ENCODE measurements at places on chromosomes 5 and 9.

DNA sequence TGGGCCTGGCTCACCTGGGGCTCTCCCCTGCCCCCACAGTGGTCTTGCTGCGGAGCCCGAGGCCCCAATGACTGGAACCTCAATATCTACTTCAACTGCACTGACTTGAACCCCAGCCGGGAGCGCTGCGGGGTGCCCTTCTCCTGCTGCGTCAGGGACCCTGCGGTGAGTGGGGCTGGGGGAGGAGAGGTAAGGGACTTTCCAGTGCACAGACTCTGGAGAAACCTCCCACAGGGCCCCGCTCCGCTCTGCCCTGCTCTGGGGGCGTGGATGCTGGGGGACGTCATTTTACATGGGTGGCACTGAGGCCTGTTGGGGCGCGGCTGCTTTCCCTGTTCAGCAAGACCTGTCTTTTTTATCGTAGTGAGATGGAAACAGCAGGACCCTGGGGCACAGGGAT, 7.6 kb downstream of the TSPAN17 start:
- DNase-seq, result no peak

DNA sequence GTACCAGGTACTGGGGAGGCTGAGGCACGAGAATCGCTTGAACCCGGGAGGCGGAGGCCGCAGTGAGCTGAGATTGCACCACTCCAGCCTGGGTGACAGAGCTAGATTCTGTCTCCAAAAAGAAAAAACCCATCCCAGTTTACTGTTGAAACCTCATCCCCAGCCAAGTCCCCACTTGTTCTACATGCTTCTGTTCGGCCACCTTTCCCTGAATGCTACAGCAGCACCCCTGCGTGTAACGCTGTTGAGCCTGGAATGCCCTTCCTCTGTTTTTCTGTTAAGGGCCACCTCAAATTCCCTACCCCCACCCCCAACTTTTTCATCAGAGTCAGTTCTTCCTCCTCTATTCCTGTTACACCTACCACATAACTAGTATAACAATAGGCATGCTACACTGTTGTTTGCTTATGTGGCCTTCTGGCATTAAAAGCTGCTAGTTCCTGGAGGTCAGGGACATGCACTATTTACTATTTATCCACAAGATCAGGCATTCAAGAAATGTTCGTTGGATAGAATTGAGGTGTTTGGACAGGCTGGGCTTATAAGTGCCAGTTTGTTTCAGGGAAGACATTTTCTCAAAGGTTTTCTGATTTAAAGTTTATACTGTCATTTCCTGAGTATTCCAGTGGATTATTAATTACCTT, 47.1 kb upstream of the C5orf47 start:
- DNase-seq, result no peak

DNA sequence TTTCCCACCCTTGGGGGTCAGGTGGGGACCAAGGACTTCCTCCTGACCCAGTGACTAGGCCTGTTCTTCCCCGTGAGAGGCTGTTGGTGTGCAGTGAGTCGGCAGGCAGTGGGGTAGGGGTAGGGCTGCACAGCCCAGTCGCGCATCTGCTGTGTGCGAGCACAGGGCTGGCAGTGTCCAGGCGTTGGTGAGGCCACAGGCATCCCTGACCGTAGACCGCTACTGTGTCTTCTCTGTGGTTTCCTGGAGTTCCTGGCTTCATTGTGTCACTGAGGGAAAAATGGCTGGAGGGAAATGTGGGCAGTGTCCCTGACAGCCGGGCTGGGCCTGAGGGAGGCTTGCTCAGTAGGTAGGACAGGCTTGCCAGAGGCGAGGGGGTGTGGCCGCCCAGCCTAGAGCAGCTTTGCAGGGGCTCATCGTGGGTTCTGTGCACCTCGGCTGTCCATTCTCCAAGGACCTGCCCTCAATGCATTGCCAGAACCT, 95.4 kb downstream of the CACNA1B start:
- no peak for DNase-seq

GRCh38 chr9:6302417-6302816, 25.8 kb upstream of the TPD52L3 start:
- no peak for DNase-seq

- no peak for DNase-seq
Observed at GRCh38 chr5:172303162-172303561, 19.6 kb upstream of the UBTD2 start.

GRCh38 chr9:94638335-94639060, 820 bp downstream of the FBP1 start:
- DNase-seq, result no peak

DNA sequence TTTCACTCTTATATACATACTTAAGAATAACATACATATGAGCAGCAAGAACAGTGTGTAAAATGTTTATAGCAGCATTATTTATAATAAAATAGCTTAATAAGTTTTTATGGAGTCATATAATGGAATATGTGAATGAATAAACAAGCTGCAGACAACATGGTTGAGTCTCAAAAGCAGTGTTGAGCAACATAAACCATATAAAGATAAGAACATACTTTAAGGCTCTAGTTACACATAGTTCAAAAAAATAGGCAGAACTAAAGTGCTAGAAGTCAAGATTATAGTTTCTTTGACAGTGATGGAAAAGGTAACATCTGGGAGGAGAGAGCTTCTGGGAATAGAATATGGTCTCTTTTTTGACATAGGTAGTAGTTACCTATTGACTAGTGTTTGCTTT, 53.7 kb upstream of the ADAMTS19 start:
- no peak for DNase-seq

DNA sequence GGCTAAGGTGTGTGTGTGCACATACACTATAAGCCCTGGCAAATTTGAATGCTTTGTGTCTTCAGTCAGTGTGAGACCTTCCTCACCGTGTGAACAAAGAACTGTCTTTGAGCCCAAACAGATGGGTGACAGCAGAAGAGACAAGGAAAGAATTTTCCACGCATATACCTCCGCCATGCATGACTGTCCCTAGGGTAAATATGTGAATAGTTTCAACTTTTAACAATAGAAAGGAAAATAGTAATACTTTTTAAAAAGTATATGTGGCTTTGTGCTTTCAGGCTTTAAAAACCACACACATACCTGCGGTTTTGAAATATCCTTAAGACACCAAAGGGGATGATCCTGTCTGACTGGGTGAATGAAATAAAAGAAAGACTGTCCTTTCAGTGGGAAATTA, 438.6 kb upstream of the MPDZ start:
- DNase-seq, result no peak

GRCh38 chr5:165227515-165227914, 1722.1 kb downstream of the MAT2B start:
- DNase-seq, result no peak

GRCh38 chr5:178150977-178151734, 2.5 kb downstream of the NHP2 start:
- DNase-seq, result no peak

GRCh38 chr9:123550797-123551196, 194.8 kb downstream of the CRB2 start:
- DNase-seq, result no peak

- DNase-seq, result no peak
Observed at GRCh38 chr9:96350866-96351265, 32.6 kb downstream of the SLC35D2 start.

DNA sequence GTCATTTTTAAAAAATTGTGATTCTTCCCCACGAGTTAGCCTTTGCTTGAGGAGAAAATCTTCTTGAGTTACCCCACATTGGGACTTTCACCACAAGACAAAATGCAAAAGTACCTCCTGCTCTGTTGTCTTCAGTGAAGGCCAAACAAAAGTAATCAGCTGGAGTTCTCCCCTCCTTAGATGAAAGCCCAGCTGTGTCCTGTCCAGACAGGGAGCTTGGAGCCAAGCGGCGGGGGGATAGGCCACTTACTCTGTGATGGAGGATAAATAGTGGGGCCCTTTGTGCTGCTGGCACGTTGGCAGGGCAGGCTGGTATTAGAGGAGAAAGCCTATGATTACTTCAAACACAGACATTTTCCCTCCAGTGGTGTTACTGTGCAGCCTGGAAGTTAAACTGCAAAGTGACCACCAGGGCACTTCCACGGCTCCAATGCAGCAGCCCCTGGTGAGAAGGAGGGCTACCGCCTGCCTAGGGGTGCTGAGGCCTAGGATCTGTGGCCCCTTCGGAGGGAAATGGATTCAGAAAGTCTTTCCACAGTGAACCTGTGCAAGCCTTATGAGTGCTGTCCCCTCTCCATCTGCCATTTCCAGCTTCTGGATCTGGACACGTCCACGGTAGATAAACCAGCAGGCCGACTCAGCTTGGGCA, 155.0 kb downstream of the TMEM167A start:
- no peak for DNase-seq

- no peak for DNase-seq
Observed at GRCh38 chr5:127518319-127518621, 830 bp downstream of the PRRC1 start.

- no peak for DNase-seq
Observed at GRCh38 chr5:138466125-138466899, 1.0 kb downstream of the EGR1 start.

GRCh38 chr5:38424148-38425060, 132.0 kb downstream of the LIFR start:
- no peak for DNase-seq

- DNase-seq, result no peak
Observed at GRCh38 chr5:94613583-94613982, 4.8 kb downstream of the KIAA0825 start.

DNA sequence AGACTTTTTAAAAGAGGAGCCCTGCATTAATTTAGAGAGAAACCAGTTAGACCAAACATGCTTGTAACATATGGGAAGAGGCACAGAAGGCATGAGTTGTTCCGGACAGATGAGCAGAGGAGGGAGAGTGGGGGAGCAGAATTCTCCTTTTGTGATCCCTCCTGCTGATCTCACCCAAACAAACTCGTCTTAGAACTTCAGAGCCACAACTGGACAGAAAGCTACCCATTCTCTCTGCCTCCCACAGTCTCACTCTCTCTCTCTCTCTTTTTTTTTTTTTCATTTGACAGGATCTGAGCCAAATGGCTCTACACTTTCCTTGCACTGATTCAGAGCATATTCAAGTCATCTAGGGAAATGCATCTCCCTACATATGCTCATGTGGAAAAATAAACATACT, 196.0 kb upstream of the PAPPA start:
- no peak for DNase-seq

DNA sequence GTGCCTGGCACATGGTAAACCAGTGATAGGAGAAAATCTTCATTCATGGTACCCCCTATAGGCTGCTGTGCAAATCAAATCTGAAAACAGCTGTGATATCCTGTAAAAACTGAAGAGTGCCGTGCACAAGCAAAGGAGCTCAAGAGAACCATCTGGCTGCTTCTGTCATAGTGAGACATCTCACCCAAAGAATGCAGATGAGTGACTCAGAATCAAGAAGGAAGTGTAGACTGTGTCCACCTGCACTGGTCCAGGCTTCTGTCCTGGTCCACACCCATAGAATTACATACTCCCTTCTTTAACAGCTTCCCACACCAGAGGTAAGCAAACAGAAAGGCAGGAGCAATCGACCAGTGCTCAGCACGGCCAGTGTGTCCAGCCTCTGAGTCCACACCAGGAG, 195.9 kb downstream of the ASTN2 start:
- DNase-seq, result no peak

GRCh38 chr5:9151684-9152427, 394.0 kb downstream of the SEMA5A start:
- DNase-seq, result no peak

- DNase-seq, result no peak
Observed at GRCh38 chr9:135858491-135859185, 48.7 kb downstream of the CAMSAP1 start.

GRCh38 chr9:69056191-69056815, 20.8 kb downstream of the FXN start:
- DNase-seq, result no peak

DNA sequence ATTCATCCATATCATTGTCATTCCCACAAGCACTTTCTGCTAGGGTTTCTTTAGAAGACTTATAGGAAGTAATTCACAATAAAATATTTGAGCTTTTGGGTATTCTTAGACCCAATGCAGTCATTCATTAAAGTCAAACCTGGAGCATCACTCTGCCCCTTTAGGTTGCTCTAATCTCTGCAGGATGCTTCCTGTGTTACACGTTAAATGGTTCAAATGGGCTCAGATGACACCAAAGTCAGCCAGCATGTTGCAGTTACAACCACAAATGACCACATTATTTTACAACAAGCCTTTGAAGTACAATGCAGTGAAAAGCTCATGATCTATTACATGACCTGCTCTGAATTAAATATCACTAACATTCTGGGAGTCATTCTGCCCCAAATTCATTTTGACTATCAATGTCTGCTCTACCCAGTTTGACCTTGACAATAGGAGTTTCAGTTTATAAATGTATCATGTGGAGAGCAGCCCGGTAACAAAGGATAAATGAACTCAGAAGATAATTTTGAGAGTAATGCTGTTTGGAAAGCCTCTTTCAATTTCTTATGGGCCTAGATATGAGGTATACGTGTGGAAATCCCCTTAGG, 668.6 kb upstream of the DMAC1 start:
- no peak for DNase-seq

GRCh38 chr9:78900500-78900899, 603.6 kb downstream of the PSAT1 start:
- no peak for DNase-seq

- no peak for DNase-seq
Observed at GRCh38 chr5:87755360-87755759, 342.6 kb upstream of the CCNH start.

DNA sequence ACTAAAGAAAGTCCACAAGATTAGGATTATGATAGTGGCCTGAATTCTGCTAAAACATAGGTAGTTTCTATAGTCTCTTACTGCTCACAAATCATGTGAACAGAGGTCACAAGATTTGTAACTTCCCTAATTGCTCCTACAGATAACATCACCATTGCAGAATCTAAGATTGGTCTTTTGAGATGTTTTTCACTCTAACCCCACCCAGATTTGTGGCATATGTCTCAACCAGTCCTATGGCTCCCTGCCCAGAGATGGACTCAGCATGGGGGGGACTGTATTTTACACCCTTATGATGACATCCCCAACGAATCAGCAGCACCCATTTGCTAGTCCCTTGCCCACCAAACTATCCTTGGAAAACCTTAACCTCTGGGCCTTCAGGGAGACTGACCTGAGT, 1046.2 kb downstream of the CDH12 start:
- no peak for DNase-seq

DNA sequence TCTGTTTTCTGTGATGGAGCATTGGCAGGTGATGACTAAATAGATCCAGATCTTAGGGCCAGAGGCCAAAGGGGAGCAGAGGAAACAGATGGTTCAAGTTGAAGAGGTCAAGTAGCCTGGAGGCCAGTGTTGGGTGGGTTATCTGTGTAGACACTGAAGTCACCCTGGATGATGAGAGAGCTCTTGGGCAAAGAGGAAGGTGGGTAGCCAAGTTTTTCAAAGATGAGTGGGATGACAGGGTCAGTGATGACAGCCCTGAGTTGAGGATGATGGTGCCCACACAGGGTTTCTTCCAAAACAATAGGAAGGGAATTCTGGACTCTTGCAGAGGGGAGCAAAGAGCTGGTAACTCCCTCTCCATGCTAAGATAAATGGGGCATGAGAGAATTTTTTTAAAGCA, 76.6 kb downstream of the CD180 start:
- no peak for DNase-seq

- DNase-seq, result no peak
Observed at GRCh38 chr5:123875561-123876275, 363.7 kb downstream of the CSNK1G3 start.

- DNase-seq, result no peak
Observed at GRCh38 chr5:160979385-160979784, 127.4 kb upstream of the ATP10B start.

GRCh38 chr5:77772729-77773128, 3.4 kb downstream of the TBCA start:
- DNase-seq, result no peak
